ENCODE measurements at places on chromosomes 7 and 10.
A peak's percentile ranks its signal among the peaks of the same experiment; 100 is the strongest.

DNA sequence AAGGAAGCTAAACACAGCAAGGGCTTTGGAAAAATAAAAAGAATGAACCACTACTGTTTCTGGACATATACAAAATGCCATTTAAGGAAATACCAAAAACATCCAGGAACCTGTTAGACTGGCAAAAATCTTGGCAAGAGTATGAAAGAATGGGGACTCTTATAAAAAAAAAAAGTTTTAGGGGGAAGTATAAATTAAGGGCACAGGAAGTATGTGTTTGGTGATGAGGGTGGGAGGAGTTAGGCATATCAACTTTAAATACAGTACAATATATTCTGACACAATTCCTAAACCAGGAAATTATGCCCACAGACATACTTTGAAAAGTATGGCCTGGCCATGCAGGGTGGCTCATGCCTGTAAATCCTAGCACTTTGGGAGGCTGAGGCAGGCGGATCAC is 74.2 kb downstream of the WAPL start:
- no peak for DNase-seq

GRCh38 chr7:28685242-28685643 is 272.9 kb downstream of the TRIL start:
- no peak for DNase-seq

DNA sequence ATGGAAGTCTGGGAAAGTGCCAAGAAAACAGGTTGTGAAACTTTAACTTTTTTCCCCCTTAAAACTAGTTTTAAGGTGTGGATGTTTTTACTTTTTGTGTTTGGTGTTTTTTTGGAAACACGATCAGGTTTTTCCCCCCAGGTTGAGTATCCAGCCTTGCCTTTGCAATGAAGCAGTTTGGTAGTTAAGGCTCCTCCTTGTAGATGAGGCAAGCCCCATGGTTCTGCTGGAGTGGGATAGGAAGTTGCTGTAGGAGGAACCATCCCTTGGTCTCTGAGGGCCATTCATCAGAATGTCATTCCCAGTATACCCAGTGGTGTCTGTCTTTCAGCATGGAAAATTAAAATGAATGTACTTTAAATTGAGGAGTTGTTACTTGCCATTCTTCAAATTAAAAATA is 2.7 kb downstream of the CUL1 start:
- DNase-seq: no peak

DNA sequence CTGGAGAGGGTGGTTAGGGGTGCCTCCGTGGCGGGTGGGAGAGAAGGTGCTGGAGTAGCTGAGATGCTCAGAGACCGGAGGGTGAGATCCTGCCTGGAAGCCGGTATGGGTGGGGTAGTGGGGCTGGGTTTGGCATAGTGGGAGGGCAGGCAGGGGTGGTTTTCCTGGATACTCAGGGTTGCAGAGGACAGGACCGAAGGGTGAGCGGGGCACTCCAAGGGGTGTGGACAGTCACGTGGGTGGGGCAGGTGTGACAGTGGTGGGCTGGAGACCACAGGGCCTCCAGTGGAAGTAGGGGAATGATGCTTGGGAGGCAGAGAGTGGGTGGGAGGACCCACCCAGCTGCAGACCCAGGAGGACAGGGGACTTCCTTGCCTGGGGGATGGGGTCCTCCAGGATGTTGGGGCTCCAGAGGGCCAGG is 1.9 kb downstream of the SCART1 start:
- DNase-seq: no peak

DNA sequence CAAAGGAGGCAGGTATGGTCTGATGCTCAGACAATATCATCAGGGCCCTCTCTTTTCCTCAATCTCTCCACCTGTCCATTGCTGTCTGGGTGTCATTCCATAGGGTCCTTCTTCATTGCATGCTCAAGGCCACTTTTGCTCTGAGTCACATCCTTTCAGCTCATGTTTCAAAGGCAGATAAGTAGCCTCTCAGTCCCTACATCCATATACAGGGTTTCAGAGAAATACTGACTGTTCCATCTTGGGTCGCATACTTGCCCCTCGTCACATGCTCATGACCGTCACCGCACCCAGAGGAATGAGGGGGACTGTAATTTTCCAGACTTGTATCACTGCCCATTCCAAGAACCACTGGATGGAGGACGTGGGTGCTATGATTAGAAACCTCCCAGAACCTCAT is 93.4 kb downstream of the FAM107B start:
- DNase-seq: no peak

GRCh38 chr10:32367793-32368453 is 21.0 kb upstream of the EPC1 start:
- DNase-seq: no peak

DNA sequence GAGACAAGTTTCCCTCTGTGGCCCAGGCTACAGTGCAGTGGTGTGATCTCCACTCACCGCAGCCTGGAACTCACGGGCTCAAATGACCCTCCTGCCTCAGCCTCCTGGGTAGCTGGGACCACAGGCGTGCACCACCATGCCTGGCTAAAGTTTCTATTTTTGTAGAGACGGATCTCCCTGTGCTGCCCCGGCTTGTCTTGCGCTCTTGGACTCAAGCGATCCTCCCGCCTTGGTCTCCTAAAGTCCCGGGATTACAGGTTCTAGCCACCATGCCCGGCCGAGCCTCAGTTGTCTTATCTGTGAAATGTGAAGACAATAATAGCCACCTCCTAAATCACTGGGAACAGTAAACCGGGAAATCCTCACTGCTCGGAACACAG is 88.1 kb downstream of the FOXL3 start:
- DNase-seq: no peak

GRCh38 chr7:112138325-112138852 is 67.8 kb downstream of the DOCK4 start:
- no peak for DNase-seq

GRCh38 chr10:95445837-95446486 is 115.2 kb downstream of the SORBS1 start:
- DNase-seq: no peak

DNA sequence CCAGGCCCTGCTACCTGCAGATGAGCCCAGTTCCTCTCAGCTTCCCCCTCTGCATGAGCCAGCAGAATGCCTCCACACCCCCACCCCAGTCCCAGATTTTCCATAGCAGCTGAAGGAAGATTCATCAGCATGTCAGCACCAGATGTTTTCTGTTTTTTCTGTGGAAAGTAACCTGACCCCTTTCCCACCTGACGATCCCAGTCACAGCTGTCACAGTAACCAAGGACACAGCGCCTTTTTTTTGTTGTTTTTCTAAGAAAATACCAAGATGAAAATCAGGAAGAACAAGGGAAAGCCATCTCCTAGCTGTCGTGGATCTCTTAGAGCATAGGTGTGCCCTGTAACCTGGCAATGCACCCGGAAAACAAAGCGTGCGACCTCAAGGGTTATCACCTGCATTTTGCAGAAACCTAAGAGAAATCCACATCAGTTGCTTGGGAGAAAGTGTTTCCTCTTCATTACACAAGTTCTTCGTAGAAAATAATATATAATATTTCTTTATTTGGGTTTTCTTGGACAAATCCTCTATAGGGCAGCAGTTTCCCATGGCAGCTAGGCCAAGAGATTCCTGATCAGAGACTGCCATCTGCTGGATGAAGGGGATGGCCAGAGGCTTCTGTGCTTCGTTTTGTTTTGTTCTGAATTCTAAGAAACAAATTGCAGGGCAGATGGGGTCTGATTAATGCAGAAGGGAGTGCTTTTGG is 401.9 kb downstream of the TNS3 start:
- DNase-seq: peak; percentile 4

GRCh38 chr10:119516381-119517234 is 25.9 kb downstream of the RGS10 start:
- DNase-seq: no peak

- DNase-seq: no peak
Measured at GRCh38 chr10:31650010-31650409, 278.6 kb downstream of the ARHGAP12 start.

DNA sequence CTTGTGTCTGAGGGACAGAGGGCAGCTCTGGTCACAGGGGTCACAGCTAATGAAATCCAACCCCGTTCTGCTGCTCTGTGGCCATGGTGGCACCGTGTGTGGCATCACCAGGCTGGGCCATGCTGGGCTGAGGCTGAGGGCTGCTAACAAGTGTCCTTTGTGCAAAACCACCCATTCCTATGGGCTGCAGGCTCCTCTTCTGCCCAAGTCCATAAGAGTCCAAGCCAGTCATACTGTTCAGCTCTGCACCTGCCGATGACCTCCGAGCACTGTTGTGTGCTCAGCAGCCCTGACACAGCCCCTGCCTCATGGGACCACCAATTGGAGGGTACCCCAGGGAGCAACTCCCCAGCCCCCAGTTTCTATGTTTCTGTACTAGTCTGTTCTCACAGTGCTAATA is 133.1 kb downstream of the WDR11 start:
- no peak for DNase-seq

GRCh38 chr10:57815949-57816348 is 451.7 kb downstream of the IPMK start:
- no peak for DNase-seq

- DNase-seq: no peak
Measured at GRCh38 chr7:132354527-132354926, 221.7 kb downstream of the PLXNA4 start.

- no peak for DNase-seq
Measured at GRCh38 chr7:26083113-26083512, 68.9 kb upstream of the NFE2L3 start.

DNA sequence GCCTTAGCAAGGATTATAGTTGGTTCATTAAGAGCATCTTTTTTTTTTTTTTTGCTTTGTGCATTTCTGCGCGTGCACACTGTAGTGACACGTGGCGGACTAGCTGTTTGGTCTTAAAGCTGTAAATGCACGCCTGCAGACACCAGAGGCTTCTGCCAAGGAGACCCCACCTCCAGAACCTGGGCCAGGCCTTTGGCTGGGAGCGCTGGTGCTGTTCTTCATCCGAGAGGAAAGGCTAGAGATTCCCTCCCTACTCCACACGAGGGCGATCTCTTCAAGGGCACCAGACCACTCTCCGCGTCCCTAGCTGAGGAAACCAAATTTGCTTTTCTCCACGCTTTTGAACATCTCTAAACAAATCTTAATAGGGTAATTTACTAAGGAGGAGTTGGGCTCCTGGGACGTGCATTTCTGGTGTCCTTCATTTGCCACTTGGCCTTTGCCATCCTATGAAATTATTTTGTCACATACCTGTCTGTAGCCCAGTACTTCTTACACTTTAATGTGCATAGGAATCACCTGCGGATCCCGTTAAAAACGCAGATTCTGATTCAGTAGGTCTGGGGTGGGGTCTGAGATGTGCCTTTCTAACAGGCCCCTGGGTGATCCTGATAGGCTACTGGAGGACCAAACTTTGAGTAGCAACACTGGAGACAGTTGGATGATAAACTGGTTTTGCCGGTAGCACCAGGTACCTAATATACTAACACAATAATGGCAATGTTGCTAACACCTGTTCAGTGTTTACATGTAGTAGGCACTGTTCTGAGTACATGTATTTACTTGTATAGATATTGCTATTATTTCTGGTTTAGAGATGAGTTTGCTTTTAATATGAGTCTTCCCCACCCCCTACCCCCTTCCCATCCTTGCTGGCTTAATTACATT is 1.3 kb upstream of the SLC26A5 start:
- DNase-seq: peak; percentile 63

- no peak for DNase-seq
Measured at GRCh38 chr7:73954861-73955260, 73.1 kb upstream of the ELN start.

GRCh38 chr7:28408105-28408959 is 4.0 kb upstream of the CREB5 start:
- DNase-seq: no peak

DNA sequence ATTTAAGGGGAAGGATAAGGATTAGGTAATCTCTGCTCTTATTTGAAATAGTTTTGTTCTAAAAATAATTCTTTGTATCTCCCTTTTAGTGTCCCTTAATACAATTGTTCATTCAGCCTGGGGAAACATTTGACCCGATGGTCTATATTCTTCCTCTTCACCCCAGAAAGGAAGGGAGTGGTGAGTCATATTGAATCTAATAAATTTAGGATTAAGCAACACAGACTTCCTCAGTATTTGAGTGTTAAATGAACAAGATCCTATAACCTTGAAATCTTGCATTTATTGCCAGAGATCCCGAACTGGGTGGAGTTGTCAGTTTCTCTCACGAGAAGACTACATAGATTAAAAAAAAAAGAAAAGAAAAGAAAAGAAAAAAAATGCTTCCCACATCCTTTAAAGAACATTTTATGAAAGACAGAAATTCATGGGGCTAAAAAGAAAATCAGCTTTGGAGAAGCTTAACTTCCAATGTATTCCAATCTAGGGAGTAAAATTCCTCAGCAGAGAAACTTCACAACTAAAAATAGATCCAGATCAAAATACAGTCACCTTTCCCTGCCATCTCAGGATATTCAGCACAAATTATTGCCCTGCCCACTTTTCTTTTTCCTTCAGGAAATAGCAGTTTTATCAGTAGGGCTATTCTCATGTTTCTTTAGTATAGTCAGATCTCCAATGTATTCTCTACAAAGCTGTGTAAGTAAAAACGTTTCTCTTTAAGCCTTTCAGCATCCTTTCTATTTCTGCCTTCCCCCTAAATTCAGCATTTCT is 82.2 kb downstream of the SEMA3D start:
- DNase-seq: no peak

- DNase-seq: no peak
Measured at GRCh38 chr7:71613313-71613712, 481.4 kb downstream of the GALNT17 start.

DNA sequence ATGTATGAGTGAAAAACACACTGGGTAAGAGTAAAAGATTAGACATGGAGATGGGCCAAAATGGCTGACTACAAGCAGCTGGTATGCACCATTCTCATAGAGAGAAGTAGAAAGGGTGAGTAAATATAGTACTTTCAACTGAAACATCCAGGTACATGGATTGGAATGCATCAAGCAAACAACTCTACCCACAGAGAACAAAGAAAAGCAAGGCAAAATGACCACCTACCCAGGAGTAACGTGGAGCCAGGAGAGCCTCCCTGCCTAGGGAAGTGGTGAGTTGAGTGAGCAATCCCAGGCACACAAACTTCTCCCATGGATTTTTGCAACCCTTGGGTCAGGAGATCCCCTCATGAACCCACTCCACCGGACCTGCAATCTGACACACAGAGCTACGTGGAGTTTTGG is 212.8 kb downstream of the PTN start:
- no peak for DNase-seq

DNA sequence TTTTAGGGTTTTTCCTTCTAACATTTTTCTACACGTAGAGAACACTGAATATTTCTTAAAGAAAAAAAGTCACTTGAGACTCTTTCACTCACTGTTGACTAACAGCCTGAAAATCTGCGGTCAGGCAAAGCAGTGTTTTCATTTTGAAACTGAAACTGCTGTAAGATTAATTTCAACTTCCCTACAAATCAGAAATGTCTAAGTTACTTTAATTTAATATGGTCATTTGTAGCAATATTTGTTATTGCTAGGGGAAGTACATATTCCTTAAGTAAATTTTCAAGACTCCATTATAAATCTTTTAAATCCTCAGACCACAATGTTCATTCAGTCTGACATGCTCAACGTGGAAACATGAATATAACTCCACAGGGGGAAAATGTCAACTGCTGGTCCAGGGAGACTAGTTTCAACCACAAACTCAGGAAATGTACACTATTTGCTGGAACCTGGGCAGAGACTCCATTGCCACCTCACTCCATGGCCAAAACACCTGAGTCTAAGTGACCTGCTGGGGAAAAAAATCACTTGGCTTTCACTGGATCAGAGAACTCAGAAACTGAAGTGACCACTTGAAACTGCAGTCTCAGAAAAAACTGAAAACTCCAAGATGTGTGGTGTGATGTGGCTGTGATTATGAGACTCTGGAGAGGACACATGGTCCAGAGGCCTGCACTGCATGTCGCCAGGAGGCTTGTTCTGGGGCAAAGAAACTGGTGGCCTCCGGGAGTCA is 161.2 kb downstream of the TAX1BP1 start:
- no peak for DNase-seq

Measured in NCI-H1417 treated with DMSO at 0.1 percent for 48 hours (cell line).